ENCODE measurements at places on chromosomes 3 and 15.

GRCh38 chr15:96324940-96325540 lies 5.5 kb upstream of the NR2F2 start:
- no peak for DNase-seq

GRCh38 chr15:86101818-86102217 lies 22.1 kb downstream of the AGBL1 start:
- DNase-seq: no peak

DNA sequence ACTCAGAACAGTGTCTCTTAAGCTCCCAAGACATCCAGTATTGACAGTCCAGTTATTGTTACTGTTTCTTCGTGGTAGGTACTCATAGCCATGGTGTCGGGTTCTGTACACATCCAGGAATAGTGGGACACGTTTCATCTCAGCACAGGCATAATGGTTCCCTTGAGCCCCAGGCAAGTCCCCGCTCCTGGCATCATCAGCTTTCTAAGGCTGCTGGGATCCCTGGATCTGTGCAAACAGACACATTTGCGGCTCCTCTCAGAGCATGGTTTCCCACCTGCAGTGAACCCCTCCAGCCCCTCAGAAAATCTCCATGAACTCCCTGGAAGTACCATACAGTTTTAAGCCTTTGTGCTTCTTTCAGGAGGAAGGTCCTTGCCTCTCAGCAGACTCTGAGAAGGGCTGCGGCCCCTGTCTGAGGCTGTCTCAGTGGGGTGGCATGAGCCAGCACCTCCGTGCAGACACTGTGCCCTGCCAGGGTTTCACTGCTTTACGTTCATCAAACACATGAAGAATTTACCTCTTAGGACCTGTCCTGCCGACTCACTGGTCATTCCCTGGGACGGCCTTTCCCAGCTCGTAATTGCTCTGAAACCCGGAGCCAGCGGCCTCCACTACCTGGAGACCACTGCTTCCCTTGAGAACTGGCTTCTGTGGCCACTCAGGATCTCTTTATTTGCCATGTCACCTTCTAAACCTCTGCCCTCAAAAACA lies 124.9 kb downstream of the LRRK1 start:
- DNase-seq: no peak

- DNase-seq: no peak
Measured at GRCh38 chr3:123039178-123039577, 11.6 kb upstream of the SEMA5B start.

DNA sequence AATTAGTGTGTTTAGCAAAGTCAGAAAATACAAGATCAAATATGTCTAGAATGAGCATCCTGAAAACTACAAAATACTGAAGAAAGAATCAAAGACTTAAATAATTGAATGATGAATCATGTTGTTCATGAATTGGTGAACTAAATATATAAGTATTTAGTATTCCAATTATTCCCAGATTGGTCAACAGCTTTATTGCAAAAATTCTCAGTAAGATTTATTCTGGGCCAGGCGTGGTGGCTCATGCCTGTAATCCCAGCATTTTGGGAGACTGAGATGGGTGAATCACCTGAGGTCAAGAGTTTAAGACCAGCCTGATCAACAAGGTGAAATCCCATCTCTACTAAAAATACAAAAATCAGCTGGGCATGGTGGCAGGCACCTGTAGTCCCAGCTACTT lies 250.0 kb upstream of the NECTIN3 start:
- DNase-seq: no peak
